ENCODE measurements at places on chromosomes 4 and X.

- DNase-seq = no peak
Observed at GRCh38 chr4:16992566-16993225, 94.3 kb upstream of the LDB2 start.

DNA sequence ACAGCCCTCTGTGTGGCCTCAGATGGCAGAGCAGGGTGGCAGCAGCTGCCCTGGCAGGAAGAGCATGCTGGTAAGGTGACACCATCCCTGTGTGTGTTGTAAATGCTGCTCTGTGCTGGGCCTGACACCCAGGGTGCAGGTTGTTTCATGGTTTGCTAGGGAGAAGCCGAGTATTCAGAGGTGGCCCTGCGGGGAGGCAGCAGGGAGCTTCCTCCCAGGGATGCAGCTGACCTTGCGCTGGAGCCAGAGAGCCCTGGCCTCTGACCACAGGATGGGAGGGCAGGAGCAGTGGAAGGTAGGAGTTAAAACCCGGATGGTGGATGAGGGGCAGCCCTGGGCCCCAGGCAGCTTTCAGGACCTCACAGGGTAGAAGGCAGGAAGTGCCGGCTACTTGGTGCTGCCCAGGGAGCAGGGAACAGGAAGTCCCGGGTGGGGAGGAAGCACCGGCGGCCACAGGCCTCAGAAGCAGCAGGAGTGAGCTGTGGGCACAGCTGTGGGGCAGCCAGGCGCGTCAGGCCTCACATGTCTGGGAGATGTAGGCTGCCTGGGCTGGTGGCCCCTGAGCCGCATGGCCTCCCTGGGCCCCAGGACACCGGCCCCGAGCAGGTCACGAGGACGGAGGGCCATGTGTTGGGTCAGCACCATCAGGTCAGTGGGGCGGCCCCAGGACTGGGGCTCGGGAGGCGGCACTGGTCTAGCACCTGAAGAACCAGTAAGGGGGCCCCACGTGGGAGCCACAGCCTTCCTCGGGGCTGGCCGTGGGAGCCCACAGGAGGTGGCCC, 19.1 kb downstream of the SH3BP2 start:
- DNase-seq = peak; percentile 78

DNA sequence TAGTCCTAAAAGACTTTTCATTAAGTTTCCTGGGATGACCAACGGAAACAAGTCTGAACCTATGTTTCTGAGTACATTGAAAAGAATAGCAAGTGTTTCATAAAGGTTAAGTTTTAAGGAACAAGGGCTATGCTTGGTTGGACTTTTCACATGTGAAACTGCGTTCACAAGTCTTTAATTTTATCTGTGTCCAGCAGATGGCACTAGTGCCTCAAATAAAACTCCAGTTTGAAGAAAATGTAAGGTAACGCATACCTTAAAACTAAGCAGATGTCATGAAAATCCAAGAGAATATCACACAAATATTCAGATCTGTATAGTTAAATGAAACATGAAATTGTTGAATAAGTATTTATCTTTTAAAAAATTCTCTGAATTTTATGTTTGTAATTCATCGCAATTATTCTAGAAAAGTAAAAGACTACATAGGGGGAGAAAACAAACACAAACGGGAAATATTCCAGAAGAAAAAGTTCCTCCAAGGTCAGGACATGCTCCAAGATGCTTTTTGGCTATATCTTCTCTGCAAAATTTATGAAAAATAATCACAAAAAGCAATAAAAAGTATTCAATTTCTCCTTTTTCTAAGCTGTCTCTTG, 89.6 kb upstream of the MAD2L1 start:
- DNase-seq = peak; percentile 42

GRCh38 chr4:100525686-100526085, 7.9 kb upstream of the EMCN start:
- DNase-seq = no peak

- no peak for DNase-seq
Observed at GRCh38 chr4:156929386-156930105, 42.1 kb downstream of the PDGFC start.

GRCh38 chr4:173192375-173193162, 24.0 kb downstream of the GALNT7 start:
- no peak for DNase-seq

DNA sequence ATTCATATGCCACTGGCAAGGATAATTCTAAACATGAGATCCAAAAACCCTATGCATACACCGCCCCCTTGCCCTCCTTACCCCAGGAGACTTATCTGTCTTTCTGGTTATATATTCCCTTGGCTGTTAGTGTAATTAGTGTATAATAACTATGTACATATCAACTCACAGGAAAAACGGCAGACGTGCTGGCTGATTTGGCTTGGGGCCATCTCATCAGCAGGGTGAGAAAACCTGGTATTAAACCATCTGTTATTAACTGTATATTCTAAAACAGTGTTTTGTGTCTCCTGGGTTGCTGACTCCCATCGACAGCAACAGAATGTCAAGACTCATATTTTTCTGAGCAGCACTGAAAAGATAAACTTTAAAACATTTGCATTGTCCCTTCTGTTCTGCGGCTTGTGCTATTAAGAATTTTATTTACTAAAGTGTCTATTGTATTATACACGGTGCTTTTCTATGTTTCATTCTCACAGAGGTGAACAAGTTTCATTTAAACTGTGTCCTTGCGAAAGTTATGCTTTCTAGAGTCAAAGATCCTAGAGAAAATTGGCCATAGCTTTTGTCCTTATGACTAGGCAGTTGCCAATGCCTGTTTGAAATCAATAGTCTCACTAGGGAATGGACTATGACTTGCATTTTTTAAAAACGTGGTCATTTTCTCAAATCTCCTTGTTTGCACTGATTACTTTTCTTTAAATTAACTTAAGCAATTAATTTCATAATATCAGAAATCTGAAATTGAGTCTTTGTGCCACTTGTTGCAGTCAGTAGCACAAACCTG, 211.5 kb upstream of the MID1 start:
- no peak for DNase-seq

- DNase-seq = peak; percentile 50
Observed at GRCh38 chr4:71553605-71554004, 214.8 kb downstream of the SLC4A4 start.

DNA sequence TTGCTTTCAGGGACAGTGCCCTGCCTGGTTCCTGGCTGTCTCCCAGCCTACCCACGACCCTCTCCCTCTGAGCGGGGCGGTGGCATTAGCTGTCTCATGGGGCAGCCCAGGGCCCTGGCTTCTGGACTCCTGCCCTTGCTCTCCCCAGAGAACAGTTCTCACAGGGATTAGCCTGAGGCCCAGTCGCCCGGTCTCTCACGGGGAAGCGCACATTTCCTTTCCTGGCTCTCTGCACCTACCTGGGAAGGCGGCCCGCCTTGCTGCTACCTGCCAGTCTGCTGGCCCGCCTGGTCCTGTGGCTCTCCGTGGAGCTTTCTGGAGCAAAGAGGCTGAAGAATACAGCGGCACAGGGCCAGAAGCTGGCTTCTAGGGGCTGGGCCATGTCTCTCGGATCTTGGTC, 128.4 kb downstream of the FHDC1 start:
- no peak for DNase-seq

- peak; percentile 11 for DNase-seq
Observed at GRCh38 chr4:147518086-147518485, 37.2 kb downstream of the EDNRA start.

GRCh38 chr4:107066621-107067020, 30.5 kb upstream of the DKK2 start:
- DNase-seq = no peak

GRCh38 chr4:10893395-10893794, 208.8 kb upstream of the CLNK start:
- peak; percentile 1 for DNase-seq

- DNase-seq = no peak
Observed at GRCh38 chr4:102437111-102437510, 64.0 kb upstream of the NFKB1 start.

GRCh38 chr4:166282081-166282770, 409.2 kb downstream of the TLL1 start:
- no peak for DNase-seq

DNA sequence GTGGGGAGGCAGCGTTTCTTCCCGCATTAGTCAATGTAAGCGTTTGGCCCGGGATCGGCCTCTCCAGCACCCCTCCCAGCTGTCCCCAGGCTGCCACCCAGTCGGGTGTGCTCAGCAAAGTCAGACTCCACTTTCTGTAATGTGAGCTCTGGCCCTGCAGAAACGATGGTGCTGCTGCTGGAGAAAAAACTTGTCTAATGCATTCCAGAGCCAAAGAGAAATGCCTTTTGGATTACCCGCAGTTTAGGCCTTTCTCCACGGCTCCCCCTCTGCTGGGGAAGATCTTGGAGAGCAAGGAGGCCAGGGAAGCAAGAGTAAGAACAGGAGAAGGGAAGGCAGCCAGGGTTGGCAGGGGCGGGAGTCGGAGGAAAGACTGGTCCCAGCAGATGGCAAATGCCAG, 55.2 kb downstream of the ELF4 start:
- DNase-seq = no peak

GRCh38 chr4:103892586-103892985, 172.8 kb upstream of the TACR3 start:
- no peak for DNase-seq

DNA sequence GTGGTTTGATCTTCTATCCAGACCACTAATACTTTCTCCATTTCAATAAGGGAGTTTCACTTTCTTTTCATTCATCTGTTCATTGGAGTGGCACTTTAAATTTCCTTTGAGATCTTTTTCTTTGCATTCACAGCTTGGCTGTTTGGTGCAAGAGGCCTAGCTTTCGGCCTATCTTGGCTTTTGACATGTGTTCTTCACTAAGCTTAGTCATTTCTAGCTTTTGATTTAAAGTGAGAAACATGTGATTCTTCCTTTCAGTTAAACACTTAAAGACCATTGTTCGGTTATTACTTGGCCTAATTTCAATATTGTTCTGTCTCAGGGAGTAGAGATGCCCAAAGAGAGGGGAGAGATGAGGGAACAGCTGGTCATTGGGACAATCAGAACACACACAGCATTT, 24.3 kb downstream of the CXCL13 start:
- no peak for DNase-seq
